ENCODE measurements at places on chromosomes 1 and 21.

GRCh38 chr1:37602750-37603694 lies 7.3 kb upstream of the GNL2 start:
- peak; percentile 7 for DNase-seq

DNA sequence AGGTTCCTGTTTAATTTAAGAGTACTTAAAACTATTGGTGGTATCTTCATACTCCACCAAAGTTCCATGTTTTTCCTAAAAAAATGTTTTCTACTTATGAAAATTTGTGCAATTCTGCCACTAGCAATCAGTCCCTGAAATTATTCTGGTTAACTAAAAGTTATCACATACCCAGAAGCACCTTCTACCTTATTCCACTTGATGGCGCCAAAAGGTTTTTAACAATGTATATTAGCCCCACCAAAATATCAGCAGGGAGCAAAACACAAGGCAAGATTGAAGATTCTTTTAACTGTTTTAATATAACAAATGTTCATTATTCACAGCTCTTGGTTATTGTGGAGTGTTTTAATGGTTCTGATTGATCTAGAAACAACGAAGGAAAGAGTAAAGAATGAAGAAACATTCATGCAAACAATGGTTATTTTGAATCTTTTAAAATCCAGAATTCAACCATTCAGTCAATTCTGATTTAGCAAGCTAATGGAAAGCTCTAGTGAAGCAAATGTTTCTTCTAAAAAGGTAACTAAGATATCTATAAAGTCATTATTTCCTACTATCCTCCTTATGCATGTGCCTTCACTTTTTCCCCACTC lies 67.2 kb downstream of the TTLL7 start:
- DNase-seq: peak; percentile 66

- DNase-seq: no peak
Observed at GRCh38 chr1:205962821-205963221, 19.6 kb upstream of the SLC26A9 start.

- DNase-seq: no peak
Observed at GRCh38 chr1:173212952-173213491, 5.9 kb upstream of the TNFSF4 start.

DNA sequence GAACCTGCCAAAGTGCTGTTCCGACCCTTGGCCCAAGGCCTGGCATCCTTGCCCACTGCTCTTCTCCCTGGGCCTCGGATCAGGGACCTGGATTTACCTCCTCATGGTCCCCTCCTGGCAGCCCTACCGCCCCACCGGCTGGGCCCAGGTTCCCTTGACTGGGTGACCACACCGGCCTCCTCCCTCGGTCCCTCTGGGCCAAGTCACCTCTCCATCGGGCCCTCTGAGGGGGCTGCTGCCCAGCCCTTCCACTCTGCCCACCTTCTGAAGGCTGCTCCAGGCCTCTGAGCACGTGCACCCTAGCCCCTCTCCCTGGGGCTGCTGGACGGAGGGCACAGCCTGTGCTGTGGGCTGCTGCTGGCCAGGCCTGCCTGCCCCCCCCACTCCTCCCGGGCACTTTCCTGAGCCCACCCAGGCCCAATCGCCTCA lies 9.3 kb upstream of the MMEL1 start:
- no peak for DNase-seq

- DNase-seq: no peak
Observed at GRCh38 chr1:34178072-34178471, 1.4 kb downstream of the C1orf94 start.

GRCh38 chr1:26288311-26288941 lies 8.5 kb downstream of the SH3BGRL3 start:
- no peak for DNase-seq

DNA sequence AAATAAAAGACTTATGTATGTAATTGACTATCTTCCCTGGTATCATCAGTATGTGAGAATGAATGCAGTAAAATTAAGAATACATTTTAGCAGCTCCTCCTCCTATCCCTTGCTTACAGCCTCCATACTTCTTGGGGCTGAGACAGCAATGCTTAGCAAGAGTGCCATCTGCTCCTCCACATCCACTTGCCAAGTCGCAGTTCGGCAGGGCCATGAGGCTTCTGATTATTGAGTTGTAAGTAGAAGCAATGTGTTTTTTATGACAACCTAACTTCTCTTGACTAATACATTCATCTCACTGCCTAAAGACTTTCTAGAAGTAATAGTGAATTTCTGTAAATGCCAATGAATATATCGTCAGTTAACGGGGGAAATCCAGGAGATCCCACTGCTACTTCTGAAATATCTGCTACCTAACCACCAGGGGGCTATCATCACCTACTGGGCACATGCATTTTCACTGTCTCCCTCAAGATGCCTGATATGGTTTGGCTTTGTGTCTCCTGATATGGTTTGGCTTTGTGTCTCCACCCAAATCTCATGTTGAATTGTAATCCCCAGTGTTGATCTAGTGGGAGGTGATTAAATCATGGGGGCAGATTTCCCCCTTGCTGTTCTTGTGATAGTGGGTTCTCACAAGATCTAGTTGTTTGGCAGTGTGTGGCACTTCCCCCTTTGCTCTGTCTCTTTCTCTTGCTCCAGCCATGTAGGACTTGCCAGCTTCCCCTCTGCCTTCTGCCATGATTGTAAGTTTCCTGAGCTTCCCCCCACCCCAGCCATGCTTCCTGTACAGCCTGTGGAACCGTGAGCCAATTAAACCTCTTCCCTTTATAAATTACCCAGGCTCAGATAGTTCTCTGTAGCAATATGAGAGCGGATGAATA lies 59.6 kb downstream of the EXTL2 start:
- DNase-seq: peak; percentile 8

DNA sequence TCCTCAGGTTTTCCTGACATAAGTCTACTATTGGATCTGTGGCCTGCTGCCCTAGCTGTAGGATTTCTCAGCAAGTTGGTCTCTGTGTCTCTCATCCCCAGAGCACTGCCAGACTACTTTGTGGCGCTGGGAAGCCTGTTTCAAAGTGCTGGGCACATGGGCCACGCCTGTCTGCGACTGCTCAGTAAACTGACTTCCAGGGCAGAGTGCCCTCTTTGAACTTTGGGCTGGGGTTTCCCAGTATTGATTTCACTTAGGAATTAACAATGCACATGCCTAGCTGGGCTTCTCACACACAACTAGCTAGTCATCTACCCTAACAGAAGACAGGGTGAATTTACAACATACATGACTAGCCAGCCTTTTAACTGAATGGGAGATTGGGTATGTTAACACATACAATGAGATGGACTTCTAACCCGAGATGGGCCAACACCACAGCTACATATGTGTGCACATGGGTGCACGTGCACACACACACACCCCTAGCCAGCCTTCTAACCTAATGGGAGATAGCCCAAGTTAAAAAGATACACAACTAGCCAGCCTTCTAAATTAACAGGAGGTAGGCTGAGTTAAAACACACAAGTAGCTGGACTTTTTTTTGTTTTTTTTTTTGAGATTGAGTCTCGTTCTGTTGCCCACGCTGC lies 6.9 kb upstream of the TRIM17 start:
- DNase-seq: no peak

GRCh38 chr1:9340172-9340854 lies 47.6 kb downstream of the SPSB1 start:
- DNase-seq: no peak

DNA sequence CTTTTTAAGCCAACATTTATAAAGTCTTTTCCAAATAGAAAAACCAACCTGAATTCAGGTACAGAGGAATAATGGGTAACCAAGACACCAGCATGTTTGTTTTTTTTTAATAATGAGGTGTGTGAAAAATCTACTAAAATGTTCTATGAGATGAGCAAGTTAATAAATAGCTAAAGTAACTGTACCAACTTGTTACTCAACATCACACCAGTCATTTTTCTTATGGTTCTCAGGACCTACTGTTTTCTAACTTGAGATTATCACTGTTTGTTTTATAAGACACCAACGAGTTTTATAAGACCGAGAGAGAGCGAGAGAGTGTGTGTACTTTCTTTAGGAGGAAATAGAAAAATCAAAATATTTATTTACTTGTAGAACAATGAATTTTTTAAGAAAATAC lies 12.4 kb downstream of the ELK4 start:
- no peak for DNase-seq

DNA sequence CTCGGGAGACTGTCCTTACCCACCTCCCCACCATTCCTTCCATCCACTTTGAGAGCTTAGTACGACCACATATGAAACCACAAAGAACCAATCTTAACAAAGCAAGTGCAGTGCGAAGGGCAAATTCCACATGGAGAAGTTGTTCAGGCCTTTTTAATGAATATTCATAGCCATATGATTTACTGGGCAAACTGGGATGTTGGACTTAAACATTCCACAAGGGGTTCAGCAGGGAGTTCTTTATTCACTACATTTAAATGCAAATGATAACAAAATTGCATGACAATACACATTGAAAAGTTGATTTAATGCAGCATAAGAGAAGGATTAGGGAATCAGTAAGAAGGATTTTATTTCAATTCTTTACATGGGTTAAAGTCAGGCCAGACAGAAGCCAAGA lies 14.7 kb downstream of the NMNAT2 start:
- no peak for DNase-seq

DNA sequence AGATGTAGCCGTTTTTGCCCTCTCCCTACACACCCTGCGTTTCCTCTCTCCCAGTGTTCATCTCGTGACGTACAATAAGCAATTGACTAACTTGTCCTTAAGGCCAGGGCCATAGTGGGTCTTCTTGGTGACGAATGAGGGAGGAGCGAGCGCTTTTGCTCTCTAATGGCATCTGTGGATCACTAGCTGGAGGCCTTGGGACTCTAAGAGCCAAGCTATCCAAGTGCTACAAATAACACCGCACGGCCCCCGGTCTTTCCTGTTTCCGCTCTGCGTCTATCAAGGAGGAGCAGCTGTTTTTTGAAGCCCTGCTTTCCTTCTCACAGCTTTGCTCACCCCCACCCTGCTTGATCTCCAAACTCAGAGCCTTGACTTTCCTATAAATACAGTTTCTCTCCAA lies 25.2 kb downstream of the EVA1C start:
- DNase-seq: no peak

DNA sequence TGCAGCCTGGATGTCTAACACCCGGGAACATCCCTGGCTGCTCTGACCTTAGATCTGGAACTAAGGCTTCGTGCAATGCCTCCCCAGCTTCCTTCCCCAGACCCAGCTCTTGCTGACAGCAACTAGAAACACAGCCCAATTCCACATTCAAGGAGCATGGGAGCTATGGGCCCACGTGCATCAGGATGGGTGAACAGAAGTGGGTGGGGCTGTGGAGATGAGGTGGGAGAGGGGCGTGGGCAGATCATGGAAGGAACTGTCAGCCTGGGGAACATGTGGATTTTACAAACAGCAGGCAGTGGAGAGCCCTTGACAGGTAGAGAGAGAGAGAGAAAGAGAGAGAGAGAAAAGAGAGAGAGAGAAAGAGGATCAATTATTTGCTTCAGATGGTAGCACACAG lies 231.6 kb downstream of the MATN1 start:
- no peak for DNase-seq

Measured in NCI-H1694 (cell line).